Vagina (tissue), 2 donors: ENCODE measurements at places on chromosomes 3 and 15. TPM values are rescaled to one million over a fixed set of nuclear protein-coding genes. Genes with fewer than 3 reads are reported as not detected.

GRCh38 chr3:21682206-21682605 is 68.8 kb downstream of the ZNF385D start:
- DNase-seq, result no peak

DNA sequence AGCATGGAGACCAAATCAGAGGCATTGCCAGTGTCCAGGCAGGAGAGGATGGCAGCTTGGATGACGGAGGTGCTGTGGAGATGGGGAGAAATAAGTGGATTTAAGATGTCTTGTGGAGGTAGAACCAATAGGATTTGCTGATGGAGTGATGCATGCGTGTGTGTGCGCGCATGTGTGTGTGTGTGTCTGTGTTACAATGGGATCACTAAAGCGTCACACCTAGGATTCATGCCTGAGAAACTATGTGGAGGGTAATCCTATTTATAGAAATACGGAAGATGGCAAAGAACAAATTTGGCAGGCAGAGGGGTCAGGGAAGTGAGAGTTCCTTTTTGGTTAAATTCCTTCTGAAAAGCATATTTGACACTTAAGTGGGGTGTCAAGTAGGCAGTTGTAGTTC is 64.8 kb upstream of the ARL8B start:
- no peak for DNase-seq

- no peak for DNase-seq
These were observed 20.9 kb downstream of the ABHD6 start for GRCh38 chr3:58258392-58259055.

DNA sequence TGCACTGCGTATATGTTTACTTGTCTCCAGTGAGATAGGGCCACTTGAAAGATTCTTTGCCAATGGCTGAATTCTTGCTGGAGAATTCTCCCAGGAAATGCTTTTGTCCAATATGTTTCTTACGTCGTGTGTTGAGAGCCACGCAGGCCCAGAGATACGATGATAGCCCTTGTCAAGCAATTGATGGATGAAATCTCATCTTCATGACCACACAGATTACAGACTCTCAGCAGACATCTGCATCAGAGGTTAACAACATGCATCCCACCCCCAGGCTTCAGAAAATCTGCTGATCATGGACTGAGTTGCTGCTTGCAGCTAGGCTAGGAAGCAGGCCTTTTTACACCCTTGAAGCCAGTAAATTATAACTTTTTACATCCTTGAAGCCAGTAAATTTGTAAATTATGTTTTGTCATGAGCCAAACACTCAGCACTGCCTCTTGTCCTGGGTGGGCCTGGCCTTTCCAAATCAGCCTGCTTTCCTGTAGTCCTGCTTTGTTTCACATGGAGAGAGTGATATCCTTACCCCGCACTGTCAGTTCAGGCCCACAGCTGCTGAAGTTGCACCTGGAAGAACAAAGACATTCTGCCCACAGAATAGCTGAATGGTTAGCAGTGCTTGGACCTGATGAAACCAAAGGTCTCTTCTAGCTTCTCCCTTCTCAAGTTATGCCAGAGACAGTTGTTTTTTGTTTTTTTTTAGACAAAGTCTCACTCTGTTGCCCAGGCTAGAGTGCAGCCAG is 84.4 kb downstream of the GPR156 start:
- no peak for DNase-seq

Gene TCF12
- total RNA-seq, result 138 TPM

Gene SST
- 23.8 TPM for total RNA-seq

Gene FANCD2OS
- total RNA-seq, result not detected
